ENCODE measurements at places on chromosomes 5 and 9. TPM values are rescaled to one million over a fixed set of nuclear protein-coding genes. Genes with fewer than 3 reads are reported as not detected.

MCIDAS gene
- total RNA-seq, result not detected

P4HA2 gene
- total RNA-seq, result 58.1 TPM

EIF4EBP3 gene
- 6.0 TPM for total RNA-seq

ADAMTS6 gene
- 2.2 TPM for total RNA-seq

WNT8A gene
- not detected for total RNA-seq

PLPP7 gene
- total RNA-seq, result not detected

SPATA9 gene
- 0.28 TPM for total RNA-seq

PANK3 gene
- total RNA-seq, result 37.5 TPM

FCN2 gene
- not detected for total RNA-seq

FOXD4L3 gene
- not detected for total RNA-seq

BRIX1 gene
- 45.6 TPM for total RNA-seq

CHSY3 gene
- total RNA-seq, result 0.56 TPM

TMC1 gene
- total RNA-seq, result not detected

IFNA1 gene
- total RNA-seq, result not detected

ARHGAP26 gene
- total RNA-seq, result 1.5 TPM

FGD3 gene
- total RNA-seq, result 1.5 TPM

SLC25A2 gene
- total RNA-seq, result not detected

PCDHGB4 gene
- total RNA-seq, result 2.2 TPM

PCDHB2 gene
- total RNA-seq, result not detected

ADGRD2 gene
- not detected for total RNA-seq

ZNF658 gene
- total RNA-seq, result 3.1 TPM
